Stimulated activated CD4-positive, alpha-beta T cell treated with anti-CD3 and anti-CD28 coated beads, Interleukin-1b, Interleukin-23, amount 100 ng/mL, for 24 hours (primary cell): ENCODE measurements at places on chromosomes 6 and 20.

- DNase-seq = no peak
Measured at GRCh38 chr6:167985911-167986595, 11.4 kb upstream of the KIF25 start.

- DNase-seq = no peak
Measured at GRCh38 chr6:88983532-88983931, 20.1 kb upstream of the RNGTT start.

GRCh38 chr6:117545161-117545595 lies 57.1 kb downstream of the GOPC start:
- DNase-seq = no peak

- no peak for DNase-seq
Measured at GRCh38 chr6:25511376-25511775, 140.6 kb upstream of the SCGN start.

DNA sequence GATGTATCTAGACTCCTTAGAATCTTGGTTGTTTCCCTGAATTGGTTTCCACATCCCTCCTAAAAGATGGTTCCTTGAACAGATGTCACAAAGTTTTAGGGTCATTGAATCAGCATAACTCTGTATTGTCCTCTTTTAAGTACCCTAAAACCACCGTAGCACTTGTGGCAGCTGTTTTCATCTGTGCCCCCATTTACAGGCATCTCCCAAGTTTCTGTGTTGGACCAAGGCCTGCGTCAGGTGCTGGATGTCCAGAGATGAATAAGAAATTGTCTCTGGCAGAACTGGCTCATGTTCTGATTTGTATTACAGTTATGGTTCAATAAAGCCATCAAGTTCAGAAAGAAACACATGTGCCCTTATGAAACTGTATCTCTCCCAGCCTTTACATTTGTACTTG lies 48.3 kb downstream of the CTNNBL1 start:
- DNase-seq = no peak

GRCh38 chr6:124073021-124073420 lies 269.4 kb downstream of the NKAIN2 start:
- DNase-seq = no peak
